Activated naive CD4-positive, alpha-beta T cell treated with anti-CD3 and anti-CD28 coated beads, Interleukin-2, amount 10 ng/mL, durations not matched to agents 5 hours and 36 hours (primary cell): ENCODE measurements at places on chromosomes 3 and 15. TPM values are rescaled to one million over a fixed set of nuclear protein-coding genes. Genes with fewer than 3 reads are reported as not detected.

Gene WNT5A
- total RNA-seq, result not detected

Gene CCDC191
- 4.1 TPM for total RNA-seq

Gene RBPMS2
- total RNA-seq, result not detected

Gene TLR9
- 0.14 TPM for total RNA-seq

Gene IL20RB
- total RNA-seq, result 1.5 TPM

Gene SEMA6D
- not detected for total RNA-seq

Gene ZDHHC19
- not detected for total RNA-seq

Gene TRPM1
- not detected for total RNA-seq

Gene CHRNA3
- not detected for total RNA-seq

Gene HHATL
- total RNA-seq, result not detected

Gene SLC9C1
- total RNA-seq, result not detected

Gene DNAJA4
- total RNA-seq, result 26.7 TPM

Gene NUP210
- 162 TPM for total RNA-seq

Gene RTP2
- not detected for total RNA-seq

Gene IL17RE
- total RNA-seq, result 0.39 TPM

Gene SCAP
- 65.4 TPM for total RNA-seq

Gene SLC51A
- total RNA-seq, result not detected
